ENCODE measurements at places on chromosomes 13 and 19.

DNA sequence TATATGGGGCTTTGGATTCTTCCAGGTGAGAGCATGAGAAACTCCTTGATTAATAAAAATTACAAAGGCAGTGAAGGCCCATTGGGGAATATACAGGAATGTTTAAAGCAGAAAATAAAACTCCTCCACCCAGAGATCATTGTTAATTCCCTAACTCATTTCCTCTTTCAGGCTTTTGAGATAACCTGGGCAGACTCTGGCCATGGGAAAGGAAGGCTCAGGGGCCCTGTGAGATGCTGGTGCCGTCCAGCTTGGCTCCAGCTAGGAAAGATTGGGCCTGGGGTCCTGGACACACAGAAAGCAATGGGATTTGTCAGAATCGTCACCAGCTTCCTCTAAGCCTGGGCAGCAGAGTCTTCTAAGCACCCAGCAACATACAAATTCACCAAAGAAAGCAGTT is 36.8 kb upstream of the SPATA13 start:
- no peak for DNase-seq

DNA sequence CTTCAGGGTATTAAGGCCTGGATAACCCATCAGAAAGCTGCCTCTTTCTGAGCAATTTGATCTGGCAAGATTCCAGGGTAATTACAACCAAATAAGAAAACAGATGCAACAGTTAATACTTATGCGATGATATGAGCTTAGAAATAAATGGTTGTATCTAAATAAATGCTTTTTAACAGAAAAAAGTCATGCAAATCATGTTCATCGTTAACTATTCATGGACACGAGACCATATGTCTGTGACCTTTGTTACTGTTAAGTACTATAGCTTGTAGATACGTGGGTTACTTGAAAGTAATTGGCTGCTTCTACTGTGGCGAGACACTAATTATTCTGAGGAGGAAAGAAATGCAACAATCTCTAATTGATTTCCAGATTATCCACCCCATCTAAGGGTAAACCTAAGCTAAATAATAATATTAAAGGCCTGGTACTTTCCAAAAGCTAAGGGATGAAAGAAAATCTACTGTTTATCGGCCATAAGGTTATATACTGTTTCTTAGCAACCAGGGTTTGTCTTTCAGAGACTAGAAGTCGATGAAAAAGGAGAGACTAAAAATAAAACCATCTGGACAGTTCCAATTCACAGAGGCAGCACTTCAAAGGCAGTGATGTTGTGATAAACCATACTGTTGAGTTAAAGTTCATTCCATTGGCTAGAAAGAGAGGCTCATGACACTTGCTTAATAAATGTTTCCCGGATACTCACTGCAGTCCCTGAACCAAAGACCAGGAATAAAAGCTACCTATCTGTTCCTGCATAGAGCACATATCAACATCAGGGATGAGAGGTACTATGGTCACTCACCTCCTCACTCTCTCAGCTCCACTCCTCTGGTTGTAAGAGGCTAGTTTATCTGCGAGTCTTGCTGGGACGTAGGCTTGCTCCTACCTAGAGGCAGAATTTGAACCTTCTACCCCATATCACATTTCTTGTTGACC is 1.5 kb downstream of the EPSTI1 start:
- DNase-seq: no peak

DNA sequence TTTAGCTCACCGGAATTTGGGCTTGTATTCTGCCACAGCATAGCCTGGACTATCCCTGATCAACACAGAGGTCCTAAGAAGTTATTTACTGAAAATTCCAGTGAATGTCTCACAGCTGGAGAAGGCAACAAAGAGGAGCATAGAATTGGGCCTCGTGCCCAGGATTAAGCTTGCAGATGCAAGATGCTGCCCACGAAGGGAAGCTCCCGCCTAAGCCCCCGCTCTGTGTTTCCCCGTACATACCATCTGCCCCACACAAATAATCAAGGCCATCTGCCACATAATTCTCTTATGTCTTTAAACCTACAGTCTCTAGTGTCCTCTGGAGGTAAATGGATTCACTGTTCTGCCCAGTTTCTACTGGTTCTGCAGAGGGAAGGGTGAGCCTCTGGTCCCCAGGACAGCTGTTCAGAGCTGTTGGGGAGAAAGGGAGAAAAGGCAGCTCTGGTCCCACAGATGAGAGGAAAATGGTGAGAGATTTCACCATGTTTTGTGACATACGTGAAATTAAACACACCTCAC is 7.4 kb upstream of the TPP2 start:
- no peak for DNase-seq

- no peak for DNase-seq
Observed at GRCh38 chr13:46290434-46290833, 78.7 kb downstream of the LRRC63 start.

GRCh38 chr13:46906405-46906804 is 9.6 kb upstream of the HTR2A start:
- no peak for DNase-seq

- DNase-seq: peak; percentile 17
Observed at GRCh38 chr19:18273561-18274218, 562 bp downstream of the IQCN start.

GRCh38 chr19:28883241-28883693 is 329.7 kb downstream of the UQCRFS1 start:
- DNase-seq: peak; percentile 4

GRCh38 chr13:93345770-93346169 is 119.2 kb downstream of the GPC6 start:
- DNase-seq: no peak

- no peak for DNase-seq
Observed at GRCh38 chr13:29569253-29570050, 26.0 kb downstream of the SLC7A1 start.

DNA sequence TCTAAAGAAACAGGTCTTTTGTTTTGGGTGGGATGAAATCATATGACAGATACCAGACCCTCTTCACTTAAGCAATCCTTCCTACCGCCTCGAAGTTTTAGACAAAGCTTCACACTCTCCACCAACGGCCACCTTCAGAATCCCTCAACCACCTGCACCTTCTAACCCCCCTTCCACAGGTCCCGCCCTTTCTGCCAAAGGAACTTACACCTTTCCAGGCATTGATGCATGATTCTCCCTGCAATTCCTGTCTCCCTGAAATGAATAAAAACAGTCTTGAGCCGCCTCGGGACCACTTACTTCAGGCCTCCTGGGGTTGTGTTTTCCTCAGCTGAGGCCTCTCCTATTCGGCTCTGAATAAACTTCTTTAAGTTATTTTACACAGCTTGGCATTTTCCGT is 859 bp downstream of the ZNF433 start:
- peak; percentile 18 for DNase-seq

DNA sequence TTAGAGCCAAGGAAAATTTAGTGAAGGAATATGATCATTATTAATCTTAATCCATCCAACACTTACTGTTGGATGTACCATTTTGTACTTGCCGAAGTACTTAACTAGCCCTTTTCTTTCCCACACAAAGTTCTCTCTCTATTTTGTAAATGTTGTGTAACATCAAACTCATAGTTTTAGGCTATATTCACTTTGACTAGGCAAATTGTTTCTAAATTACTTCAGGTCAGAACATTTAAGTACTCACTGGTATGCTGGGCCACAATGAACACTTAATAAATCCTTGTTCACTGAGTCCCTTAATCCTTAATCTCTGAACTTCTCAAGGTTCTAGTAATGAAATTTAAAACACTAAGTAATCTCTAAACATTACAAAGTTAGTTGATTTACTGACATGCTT is 49.3 kb upstream of the EEF1AKMT1 start:
- DNase-seq: no peak

- no peak for DNase-seq
Observed at GRCh38 chr19:39935364-39935661, 879 bp upstream of the FCGBP start.

GRCh38 chr13:24249624-24250023 is 59.8 kb upstream of the C1QTNF9 start:
- no peak for DNase-seq

GRCh38 chr19:12670159-12670928 is 3.7 kb downstream of the WDR83 start:
- DNase-seq: no peak

- DNase-seq: no peak
Observed at GRCh38 chr13:99563404-99563803, 62.1 kb downstream of the TM9SF2 start.

GRCh38 chr13:21544515-21544914 is 59.5 kb downstream of the MICU2 start:
- DNase-seq: no peak

DNA sequence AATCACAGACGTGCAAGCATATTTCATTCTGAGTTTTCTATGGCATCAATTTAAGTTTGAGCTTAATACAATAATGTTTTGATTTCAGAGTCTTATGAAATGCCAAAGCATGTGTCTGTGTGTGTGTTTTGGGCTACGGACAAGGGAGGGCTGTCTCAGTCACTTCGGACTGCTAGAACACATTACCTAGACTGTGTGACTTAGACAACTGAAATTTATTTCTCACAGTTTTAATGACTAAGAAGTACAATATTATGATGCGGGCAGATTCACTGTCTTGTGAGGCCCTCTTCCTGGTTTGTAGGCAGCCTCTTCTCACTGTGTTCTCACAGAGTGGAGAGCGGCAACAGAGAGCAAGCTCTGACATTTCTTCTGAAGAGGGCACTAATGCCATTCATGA is 1202.0 kb downstream of the EFNB2 start:
- DNase-seq: no peak

DNA sequence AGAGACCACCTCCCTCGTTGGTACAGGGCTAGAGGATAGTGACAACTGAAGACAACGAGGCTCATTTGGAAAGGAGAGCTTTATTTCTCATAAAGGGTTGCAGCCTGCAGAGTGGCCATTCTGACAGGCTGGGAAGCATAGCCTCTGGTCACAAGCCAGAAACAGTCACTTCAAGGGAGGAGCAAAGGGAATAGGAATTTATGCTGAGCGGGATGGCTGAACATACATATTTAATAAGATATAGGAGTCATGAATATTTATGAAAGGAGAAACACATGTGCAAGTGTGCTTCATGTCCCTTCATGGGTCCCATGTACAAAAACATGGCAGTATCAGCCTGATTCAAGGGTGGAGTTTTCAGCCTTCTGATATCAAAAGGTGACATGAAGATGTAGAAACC is 27.1 kb upstream of the URI1 start:
- no peak for DNase-seq

GRCh38 chr19:41755328-41755913 is at the start of gene CEACAM6:
Gene CEACAM6 (plus strand): TSS chr19:41755530. CDS start chr19:41755639, 109 bp downstream.
- no peak for DNase-seq

- no peak for DNase-seq
Observed at GRCh38 chr19:4456843-4457653, 546 bp downstream of the UBXN6 start.

DNA sequence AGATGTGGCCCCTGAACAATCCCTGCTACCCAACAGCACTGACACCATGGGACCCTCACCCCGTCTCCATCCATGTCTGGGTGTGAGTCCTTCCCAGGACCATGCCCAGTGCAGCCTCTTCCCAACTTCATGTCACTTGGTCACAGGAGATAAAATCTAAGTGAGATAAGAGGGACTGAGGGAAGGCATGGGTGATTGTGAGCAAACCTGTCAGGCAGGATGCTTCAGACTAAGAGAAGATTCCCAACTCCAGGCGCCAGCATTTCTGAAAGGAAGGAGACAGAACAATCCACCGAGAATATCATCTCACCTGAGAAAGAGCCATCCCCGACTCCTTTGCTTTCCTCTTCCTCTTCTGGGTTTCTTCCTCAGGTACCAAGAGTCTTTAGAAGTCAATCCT is 7.5 kb downstream of the ZNF320 start:
- no peak for DNase-seq

DNA sequence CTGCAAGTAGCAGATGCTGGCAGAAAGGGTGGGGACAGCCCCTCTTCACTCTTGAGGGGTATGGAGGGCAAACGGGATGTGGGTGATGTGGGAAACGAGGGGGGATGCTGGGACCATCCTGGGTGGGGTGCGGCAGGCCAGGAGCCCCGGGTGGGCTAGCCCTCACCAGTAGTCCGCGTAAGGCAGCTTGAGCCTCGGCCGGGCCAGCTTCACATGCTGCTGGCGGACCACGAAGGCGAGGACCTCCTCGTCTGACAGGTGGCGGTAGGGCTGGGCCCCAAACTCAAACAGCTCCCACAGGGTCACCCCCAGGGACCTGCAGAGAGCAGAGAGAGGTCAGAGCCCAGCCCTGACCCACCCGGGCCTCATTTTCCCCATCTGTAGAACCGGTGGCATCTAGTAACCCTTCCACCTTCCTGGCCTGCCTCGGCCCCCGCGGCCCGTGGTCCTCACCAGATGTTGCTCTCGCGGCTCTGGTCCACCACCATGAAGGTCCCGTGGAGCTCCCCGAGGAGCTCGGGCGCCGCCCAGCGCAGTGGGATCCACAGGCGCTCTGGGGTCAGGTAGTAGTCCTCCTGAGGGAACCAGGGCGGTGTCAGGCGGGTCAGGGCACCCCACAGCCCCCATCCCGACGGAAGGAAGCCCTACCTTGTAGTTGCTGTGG is 10.7 kb downstream of the LMTK3 start:
- DNase-seq: no peak

DNA sequence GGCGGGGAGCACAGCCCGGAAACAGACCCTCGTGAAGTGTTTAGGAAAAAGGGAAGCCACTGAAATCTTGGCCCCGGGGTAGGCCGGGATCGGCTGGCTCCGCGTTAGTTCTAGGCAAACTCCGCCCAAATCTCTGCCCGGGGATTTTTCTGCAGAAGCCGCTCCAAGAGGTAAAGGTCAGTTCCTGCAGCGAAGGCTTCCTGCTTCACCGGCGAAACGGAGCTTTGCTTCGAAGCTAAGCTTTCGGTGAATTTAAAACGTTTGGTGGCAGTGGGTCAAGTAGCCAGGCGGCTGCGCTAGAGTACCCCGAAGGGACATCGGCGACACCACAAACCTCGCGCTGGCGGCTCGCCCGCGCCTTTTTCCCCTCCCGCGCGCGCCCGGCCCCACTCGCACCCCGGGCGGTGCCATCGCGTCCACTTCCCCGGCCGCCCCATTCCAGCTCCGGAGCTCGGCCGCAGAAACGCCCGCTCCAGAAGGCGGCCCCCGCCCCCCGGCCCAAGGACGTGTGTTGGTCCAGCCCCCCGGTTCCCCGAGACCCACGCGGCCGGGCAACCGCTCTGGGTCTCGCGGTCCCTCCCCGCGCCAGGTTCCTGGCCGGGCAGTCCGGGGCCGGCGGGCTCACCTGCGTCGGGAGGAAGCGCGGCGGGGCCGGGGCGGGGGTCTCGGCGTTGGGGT is 441 bp downstream of the GJB2 start:
- DNase-seq: no peak

GRCh38 chr19:30132343-30133075 is 190.5 kb downstream of the URI1 start:
- no peak for DNase-seq

GRCh38 chr19:44757735-44758505 is 9.4 kb downstream of the BCL3 start:
- DNase-seq: no peak

- DNase-seq: peak; percentile 85
Observed at GRCh38 chr19:50315773-50316448, 13.3 kb downstream of the KCNC3 start.
